ENCODE measurements at places on chromosomes 1 and 21.
A peak's percentile ranks its signal among the peaks of the same experiment; 100 is the strongest.

DNA sequence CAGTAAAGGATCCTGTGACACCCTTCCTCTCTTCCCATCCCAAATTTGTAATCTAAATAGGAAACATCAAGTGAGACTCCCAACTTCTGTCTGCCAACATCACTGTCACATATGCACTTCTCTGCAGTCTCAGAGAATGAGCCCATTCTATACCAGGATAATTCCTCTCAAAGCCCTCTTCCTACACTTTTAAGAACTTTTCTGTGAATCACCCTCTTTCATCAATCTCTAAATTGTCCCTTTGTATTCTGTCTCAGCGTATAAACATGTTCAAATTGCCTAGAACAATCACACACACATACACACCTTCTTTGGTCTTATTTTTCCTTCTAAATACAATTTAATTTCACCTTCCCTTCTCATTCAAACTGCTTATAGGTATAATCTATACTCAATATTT, 111.8 kb downstream of the PTBP2 start:
- no peak for DNase-seq

GRCh38 chr1:184620469-184620868, 134.2 kb downstream of the EDEM3 start:
- no peak for DNase-seq

GRCh38 chr1:204909109-204909508, 38.4 kb downstream of the NFASC start:
- no peak for DNase-seq

GRCh38 chr1:236654957-236655356, 31.3 kb upstream of the ACTN2 start:
- no peak for DNase-seq

GRCh38 chr1:15751717-15752116, 6.9 kb upstream of the FBLIM1 start:
- DNase-seq = no peak

DNA sequence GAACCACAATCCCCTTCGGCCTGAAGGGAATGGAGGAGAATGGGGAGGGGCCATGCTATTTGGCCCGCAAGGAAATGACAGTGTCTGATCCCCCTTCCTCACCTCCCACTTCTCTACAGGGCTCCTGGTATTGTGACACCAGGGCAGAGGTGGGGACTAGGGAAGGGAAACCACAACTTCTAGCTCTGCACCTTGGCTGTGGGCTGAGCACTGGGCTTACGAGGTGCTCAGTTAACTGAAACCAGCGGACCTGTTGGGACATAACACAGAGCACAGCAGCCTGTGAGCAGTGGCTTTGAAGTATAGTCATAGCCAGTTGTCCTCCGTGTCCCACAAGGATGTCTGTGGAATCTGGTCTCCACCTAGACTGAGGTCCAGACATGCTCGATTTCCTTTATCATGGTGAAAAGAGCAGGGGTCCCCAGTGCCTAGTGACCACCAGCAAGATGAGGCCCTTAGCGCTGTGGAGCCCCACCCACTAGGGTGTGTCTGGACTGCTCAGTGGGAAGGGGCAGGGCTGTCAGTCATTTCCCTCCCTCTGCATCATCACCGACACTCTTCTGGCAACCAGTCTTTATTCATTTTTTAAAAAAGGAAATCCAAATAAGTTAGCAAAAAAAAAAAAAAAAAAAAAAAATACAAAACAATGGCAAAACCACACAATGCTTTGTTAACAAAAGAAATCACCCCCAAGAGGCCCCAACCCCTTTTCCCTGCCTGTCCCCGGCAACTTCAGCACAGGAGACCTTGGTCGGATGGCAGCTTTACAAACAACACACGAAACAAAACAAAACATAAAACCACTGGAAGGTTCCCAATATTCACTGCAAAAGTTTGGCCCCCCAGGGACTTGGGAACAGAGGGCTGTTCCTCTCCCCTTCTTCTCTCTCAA, 3.0 kb downstream of the MYOG start:
- DNase-seq = no peak

GRCh38 chr21:14526836-14527695, 19.0 kb downstream of the SAMSN1 start:
- no peak for DNase-seq

GRCh38 chr1:162985816-162986435, 83.2 kb upstream of the RGS4 start:
- DNase-seq = no peak

GRCh38 chr1:187051618-187052232, 223.0 kb downstream of the PLA2G4A start:
- peak; percentile 14 for DNase-seq

DNA sequence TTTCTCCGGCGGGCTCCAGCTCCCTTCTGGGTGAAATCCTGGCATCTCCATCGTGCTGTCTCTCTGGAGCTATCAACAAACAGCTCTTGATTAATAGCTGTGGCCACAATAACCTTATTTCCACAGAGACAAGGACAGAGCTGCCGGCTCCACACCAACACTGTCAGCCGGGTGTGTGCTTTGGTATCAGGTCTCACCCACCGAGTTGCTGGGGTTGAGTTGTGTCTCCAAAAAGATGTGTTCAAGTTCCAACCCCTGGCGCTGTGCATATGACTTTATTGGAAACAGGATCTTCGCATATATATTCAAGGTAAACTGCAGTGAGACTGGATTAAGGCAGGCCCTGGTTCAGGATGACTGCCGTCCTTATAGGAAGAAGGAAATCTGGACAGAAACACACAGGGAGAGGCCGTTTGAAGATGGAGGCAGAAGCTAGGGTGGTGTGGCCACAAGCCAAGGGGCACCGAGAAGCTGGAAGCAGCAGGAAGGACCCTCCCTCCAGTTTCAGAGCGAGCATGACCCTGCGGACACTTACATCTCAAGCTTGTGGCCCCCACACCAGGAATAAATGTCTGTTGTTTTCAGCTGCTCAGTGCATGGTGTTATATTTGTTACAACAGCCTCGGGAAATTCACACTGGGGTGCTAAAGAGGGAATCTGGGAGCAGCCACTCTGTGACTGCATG, 88.4 kb upstream of the TMPRSS2 start:
- no peak for DNase-seq

DNA sequence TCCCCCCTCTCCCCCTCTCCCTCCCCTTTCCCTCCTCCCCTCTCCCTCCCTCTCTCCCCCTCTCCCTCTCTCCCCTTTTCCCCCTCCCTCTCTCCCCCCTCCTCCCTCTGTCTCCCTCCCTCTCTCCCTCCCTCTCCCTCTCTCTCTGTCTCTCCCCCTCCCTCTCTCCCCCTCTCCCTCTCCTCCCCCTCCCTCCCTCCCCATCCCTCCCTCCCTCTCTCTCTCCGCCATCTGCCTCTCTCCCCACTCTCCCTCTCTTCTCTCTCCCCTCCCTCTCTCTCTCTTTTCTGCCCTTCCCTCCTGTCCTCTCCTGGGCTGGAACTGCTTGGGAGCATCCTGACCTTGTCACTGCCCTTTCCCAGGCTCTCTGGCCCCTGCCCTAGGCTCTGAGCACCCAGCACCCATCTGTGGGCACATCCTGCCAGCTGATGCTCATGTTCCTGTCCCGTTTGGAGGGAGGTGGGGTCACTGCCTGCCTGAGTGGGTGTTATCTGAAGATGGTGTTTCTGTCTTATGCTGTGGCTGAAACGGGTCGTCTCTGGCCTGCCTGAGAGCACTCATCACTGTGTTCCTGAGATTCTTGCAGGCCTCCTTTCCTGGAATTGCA, 10.8 kb downstream of the FTCD start:
- DNase-seq = no peak

GRCh38 chr1:27469334-27469733, 20.6 kb downstream of the WASF2 start:
- no peak for DNase-seq

GRCh38 chr1:46519209-46519608, 29.6 kb downstream of the DMBX1 start:
- no peak for DNase-seq

- no peak for DNase-seq
These were observed 153.8 kb downstream of the NTNG1 start for GRCh38 chr1:107294686-107295085.

- DNase-seq = no peak
These were observed 6.2 kb upstream of the TEX35 start for GRCh38 chr1:178506669-178507068.

GRCh38 chr1:183844806-183845205, 39.9 kb downstream of the RGL1 start:
- DNase-seq = no peak

- DNase-seq = no peak
These were observed 12.7 kb upstream of the OBSCN start for GRCh38 chr1:228194921-228195812.

DNA sequence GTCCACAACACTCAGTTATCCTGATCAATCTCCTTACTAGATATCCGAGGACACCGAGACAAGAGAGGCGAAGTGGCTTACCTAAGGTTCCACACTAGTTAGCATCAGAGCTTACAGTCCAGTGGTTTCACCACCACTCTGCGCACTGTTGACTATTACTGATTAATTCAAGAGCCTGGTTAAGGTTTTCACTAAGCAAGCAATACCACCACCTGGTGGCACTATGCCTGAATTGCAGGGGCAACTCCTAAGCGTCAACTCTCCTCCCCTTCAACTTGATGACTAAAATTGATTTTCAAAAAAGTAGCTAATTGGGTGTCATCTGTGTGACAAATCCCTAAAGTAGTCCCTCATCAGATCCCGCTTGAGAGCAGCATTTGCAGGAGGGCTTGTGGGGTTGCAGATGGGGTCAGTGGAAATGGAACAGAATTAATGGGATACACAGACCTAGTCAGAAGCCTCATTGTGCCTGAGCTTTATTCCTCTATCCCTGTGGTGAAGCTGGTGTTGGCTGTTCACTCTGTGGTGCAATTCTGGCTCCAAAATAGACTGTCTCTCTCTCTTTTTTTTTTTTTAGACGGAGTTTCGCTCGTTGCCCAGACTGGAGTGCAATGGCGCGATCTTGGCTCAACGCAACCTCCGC, 9.1 kb downstream of the TTC22 start:
- no peak for DNase-seq
